Naive thymus-derived CD4-positive, alpha-beta T cell (primary cell): ENCODE measurements at places on chromosomes 16 and 17.

GRCh38 chr17:83080858-83081683 lies 1.7 kb downstream of the METRNL start:
- no peak for DNase-seq

- DNase-seq = no peak
Observed at GRCh38 chr17:27407916-27408864, 48.1 kb upstream of the KSR1 start.

DNA sequence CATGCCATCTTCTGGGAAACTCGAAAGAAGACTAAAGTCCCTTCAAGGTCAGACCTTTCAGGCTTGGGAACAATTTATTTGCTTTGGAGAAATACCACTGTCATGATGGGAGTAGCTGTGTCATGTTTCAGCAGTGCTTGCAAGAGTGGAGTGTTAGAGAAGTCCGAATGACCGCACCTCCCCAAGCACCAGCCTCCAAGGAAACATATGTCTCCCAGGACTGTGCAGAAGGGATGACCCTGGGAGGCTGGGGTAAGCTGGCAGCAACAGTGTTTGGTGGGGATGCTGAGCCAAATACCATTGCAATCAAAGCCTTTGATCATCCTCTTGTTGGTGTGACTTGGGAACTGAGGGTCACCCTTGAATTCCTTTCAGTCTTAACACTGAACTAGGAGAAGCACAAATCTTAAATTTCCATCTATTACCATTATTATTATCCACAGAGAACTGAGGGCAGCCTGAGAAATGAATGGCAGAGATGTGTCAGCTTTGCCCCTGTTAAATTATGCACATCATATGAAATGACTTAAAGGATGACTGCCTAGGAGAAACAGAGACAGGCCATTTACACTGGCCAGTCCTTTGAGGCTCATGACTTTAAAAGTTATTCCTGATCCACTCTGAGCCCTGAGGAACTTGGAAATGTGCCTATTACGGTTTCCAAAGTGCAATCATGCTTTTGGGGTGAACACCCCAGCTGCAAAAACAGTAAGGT lies 244.9 kb downstream of the CA10 start:
- DNase-seq = no peak

GRCh38 chr17:36980280-36980761 lies 31.6 kb downstream of the AATF start:
- DNase-seq = no peak

DNA sequence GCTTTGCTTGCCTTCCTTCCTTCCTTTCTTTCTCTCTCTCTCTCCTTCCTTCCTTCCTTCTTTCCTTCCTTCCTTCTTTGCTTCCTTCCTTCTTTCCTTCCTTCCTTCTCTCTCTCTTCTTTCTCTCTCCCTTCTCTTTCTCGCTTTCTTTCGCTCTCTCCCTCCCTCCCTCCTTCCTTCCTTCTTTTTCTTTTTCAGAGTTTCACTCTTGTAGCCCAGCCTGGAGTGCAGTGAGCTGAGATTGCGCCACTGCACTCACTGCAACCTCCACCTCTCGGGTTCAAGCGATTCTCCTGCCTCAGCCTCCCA lies 17.9 kb downstream of the FOXJ1 start:
- DNase-seq = no peak

DNA sequence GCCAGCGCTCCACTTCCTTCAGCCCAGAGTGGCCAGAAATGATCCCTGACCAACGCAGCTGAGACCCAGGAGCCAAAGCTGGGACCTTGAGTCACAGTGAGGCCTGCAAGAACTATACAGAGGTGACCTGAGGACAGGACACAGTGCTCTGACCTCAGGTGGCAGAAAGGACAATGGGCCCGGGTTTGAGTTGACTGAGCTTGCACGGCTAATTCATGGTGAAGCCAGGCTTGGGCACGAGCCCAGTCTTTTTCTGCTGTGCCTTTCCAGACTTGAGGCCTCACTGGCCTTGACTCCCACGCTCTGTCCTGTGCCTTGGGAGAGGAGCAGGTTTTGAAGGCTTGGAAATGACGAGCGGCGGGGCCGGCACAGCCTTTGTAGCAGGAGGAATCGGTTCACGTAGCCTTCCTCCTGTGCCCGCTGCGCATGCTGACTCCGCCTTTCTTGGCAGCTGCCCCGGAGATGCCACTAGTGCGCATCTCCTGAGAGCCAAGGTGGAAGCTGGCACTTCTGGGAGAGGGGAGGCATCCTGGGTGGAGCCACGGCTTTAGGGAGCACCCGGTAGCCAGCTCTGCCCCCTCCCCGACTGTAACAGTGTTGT lies 34.9 kb downstream of the NDEL1 start:
- DNase-seq = no peak

DNA sequence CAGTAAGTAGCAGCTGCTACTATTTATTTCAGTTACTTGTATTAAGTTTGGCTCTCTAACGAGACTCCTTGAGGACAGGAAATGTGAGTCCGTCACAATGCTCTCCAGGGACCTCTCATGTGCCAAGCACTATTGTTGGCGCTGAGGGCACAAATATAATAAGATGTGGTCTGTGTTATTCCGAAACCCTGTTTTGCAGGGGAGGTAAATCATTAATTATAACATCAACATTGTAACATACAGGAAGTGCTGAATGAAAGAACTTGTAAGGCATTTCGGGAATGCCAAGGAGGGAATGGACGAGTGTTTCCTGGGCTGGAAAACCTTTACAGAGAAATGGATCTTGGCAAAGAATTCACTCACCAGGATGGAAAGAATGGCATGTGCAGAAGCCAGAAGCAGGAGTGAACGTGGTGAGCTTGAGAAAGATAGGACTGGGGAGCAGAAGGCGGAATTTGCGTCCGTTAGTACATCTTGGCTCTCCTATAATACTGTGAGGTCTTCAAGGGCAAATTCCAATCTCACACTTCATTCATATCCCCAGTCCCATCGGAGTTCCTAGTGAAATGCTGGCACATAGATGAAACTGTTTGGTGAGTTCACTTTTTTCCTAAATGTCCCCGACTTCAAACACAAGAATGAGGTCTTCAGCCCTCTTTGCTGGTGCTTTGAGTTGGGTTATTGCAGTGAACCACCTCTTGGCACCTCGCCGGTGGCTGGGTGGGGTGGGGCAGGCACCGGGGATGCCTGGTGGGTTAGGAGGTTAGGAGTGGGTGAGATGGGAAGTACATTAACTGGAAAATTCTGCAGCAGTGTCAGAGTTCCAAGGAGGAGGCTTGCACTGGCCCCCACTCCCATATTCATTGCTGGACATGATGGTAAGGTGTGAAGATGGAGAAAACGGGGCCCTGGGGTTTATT lies 11.5 kb downstream of the TAC4 start:
- DNase-seq = no peak

GRCh38 chr17:79914813-79915740 lies 75.8 kb upstream of the CBX4 start:
- DNase-seq = no peak

GRCh38 chr16:56353054-56353921 lies 72.1 kb downstream of the AMFR start:
- no peak for DNase-seq

- no peak for DNase-seq
Observed at GRCh38 chr17:44190481-44190880, 3.7 kb downstream of the TMUB2 start.

DNA sequence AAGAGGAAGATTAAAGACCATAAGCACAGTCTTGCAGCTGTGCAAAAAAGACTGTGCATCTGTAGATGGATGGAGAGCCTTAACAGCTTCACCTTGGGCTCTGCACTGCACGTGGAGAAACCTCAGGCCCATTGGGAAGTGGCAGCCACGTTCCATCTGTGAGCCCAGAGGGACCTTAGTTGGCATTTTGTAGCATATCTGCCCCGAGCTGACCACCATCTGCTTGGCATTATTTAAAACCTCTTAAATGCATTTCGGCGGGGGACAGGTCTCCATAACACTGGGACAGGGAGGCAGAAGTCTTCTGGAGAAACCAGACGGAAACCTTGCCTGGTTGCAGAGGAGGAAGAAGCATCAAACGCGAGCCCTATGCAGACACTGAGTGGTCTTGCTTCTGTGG lies 345.6 kb downstream of the CPPED1 start:
- no peak for DNase-seq

GRCh38 chr17:82330322-82331239 lies 3.0 kb downstream of the SECTM1 start:
- DNase-seq = no peak

DNA sequence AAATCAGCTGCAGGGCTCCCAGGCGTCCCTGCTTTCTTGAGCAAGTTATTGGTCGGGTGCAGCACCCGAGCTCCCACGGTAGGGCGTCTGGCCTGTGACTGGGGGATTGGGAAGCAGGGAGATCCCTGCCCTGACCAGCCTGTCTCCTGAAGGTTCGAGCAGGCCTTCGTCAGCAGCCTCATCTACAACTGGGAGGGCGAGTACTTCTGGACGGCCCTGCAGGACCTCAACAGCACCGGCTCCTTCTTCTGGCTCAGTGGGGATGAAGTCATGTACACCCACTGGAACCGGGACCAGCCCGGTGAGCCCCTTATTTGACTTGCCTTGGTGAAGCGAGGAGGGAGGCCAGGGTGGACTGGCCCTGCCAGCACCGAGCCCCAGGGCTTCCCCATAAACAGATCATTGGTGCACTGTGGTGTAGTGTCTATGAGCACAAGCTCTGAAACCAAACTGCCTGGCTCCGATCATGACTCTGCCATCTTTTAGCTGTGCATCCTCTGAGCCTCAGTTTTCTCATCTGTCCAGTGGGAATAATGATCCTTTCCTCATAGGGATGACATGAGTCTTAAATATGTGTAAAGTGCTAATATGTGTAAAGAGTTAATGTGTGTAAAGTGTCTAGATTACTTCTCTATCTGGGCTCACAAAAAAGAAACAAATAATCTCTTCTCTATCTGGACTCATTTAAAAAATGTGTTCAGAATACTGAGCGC lies 48.9 kb downstream of the MRC2 start:
- DNase-seq = no peak

- no peak for DNase-seq
Observed at GRCh38 chr16:2142942-2143877, 5.2 kb upstream of the RAB26 start.

DNA sequence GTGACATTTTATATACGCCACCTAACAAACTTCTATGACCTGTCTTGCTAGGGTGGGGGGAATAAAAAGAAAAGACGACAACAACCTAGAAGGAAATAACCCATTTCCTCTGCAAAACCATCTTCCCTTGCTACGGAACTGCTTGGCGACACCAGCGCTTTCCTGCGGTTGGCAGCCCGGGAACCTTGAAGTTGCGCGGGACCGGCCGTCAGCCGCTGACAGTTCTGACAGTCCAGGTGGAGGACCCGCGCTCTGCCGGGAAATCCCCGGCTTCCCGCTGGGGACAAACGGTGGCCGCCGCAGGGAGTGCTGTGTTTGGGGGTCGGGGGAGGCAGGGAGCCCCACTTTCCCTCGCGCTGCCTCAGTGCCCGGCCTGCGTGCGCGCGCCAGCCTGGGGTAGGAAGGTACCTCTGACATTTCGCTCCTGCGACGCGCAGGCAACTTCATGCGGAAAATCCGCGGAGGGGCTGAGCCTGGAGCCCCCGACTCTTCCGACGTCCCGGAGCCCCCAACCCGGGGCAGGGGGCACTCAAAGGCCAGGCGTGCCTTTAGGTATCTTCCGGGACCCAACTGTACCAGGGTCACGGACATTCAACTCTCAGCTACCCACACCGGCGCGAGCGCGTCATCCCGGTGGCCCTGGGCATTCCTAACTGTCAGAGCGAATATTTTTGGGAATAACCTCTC lies 516 bp downstream of the SLC16A6 start:
- peak; percentile 71 for DNase-seq

DNA sequence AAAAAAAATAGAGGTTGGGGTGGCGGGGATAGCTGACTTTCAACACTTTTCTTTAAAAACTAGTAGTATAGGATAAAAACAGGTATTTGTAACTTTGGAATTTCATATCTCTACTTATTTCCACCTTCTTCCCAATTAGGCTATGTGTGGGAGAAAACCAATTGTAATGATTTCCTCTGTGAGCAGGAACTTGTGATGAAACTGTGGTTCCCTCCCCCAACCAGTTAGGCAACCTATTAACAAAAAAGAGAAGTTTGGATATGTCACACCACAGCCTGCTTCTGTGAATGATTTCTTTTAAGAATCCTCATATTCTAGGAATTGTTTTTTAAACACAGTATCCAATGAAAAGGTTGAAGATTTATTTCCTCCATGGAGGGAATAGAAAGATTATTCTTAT lies 1.9 kb downstream of the IGSF6 start:
- DNase-seq = no peak

DNA sequence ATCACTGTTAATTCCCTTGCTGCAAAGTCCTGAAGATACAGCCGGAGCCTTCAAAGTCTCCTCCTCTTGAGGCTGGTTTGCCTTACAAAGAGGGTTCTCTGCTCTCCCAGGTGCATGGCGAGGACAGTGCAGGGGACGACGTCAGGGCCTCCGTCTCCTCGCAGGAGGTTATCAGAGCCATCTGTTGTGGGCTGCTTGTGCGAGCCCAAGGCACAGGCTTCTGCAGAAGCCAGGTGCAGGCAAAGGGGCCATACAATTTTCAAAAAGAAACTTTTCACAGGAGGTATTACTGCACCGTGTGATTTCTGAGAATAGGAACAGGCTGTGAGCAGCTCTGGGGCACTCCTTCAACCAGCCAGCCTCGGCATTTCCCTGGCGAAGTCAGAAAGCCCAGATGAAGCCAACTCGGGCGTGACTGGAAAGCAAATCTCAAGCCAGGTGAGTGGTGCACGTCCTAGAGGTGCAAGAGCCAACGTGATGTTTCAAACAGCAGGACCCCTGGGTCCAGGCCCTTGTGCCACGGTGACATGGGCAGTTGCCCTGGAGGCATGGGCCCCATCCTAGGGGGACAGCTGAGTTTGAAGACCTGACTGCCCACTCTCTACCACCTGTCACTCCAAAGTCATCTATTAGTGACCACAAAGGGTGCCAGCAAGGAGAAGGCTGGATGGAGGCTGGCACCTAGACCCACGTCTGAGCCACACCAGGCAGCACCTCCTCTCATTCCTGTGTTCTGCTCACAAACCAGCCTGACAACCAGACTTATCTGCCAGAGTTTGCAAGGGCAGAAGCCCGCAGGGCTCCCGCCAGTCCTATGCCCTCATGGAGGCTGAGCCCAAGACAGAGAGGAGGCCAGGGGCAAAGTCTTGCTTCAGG lies 68.6 kb downstream of the SMPD3 start:
- DNase-seq = peak; percentile 60

GRCh38 chr16:85518398-85519049 lies 94.6 kb upstream of the GSE1 start:
- no peak for DNase-seq

- DNase-seq = no peak
Observed at GRCh38 chr17:64056269-64057005, 36.0 kb upstream of the ICAM2 start.
